ENCODE measurements at places on chromosomes 12 and 14.

DNA sequence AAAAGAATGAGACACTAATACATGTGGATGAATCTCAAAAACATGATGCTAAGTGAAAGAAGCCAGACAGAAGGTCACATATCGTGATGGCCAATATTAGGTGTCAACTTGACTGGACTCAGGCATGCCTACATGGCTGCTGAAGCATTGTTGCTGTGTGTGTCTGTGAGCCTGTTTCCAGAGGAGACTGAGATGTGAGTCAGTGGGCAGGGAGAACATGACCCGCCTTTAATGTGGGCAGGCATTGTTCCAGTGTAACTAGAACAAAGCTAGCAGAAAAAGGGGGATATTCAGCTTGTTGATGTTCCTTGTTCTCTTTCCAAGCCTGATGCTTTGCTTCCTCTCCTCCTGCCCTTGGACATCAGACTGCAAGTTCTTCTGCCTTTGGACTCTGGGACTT lies 47.6 kb downstream of the DCAF5 start:
- no peak for DNase-seq

GRCh38 chr12:110498984-110499706 lies 2.8 kb downstream of the VPS29 start:
- no peak for DNase-seq

DNA sequence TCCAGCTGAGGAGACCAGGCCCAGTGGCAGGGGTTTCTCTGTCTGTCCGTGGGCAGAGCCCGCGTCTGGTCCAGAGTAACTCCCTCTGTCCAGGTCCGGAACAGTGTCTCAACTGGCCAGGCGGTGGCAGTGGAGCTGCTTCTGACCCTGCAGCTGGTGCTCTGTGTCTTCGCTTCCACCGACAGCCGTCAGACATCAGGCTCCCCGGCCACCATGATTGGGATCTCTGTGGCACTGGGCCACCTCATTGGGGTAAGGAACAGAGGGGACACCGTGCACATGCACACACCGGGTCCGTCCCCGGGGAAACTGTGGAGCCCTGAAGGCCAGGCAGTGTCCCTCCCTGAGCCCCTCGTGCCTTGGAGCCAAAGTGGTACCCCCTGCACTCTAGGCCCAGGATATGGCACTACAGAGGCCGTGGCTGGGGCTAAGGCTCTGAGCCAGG lies 1.5 kb downstream of the AQP6 start:
- DNase-seq = no peak

DNA sequence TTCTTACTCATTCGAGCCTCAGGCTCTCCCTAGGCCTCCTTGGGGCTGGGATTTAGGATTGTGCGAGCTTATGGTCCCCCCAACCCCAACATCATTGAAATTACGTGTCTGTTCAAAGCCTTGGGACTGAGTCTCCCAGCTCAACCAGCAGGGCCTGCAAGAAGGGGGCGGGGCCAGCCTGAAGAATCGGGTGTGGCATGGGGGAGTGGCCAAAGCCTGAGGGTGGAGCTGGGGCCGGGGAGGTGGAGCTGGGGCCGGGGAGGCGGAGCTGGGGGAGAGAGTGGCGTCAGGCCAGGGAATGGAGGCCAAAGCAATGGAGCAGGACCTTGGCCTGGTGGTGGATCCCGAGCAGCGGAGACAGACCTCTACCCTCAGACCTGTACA lies 24.3 kb upstream of the HSPB8 start:
- no peak for DNase-seq
